ENCODE measurements at places on chromosomes 2 and 18.

GRCh38 chr2:167869200-167869599 is 378.2 kb downstream of the STK39 start:
- no peak for DNase-seq

DNA sequence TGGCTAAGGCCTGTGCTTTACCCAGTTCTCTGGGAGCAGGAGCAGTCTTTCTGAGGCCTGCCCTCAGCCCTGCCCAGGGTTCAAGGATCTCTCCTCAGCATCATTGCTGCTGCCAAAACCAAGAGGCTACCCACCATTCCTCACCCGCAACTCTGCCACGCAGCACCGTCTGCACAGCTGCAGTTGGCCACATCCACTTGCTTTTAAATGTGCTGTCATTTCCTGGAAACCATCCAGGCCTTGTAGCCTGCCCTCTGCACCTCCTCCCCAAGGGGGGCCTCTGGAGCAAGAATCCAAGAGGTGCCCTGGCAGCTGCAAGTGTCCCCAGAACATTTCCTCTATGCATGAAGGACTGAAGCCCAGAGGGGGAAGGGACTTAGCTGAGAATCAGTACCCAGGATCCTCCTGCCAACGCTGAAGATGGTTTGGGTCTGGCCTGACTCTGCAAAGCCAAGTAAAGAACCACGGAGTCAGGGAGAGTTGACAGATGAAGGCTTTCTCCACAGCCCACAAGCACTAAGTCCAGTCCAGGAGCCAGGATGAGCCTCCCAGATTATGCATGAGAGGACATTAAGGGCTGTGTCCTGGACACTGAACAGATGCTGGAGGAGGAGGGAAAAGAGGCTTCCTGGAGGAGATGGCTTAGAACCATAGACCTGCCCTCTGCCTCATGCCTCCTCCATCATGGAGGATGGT is 14.9 kb downstream of the EMX1 start:
- DNase-seq, result no peak

DNA sequence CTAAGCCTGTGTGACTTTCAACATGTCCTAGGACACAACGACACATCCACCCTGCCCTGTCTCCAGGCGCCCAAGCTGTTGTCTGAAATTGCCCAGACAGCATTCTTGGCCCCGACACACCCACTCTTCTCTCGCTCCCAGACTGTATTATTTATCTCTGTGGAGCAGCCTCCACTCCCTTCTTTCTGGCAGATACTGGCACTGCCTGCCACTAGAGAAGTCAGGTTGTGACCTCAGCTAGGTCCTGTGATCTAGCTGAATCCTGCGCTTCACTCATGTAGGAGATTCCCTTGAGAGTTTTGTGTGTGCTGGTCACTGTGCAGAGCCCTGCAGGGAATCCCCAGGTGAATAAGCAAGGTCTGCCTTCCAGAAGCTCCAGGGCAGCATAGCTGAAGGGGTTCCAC is 77.1 kb upstream of the TNP1 start:
- DNase-seq, result no peak

GRCh38 chr18:27062802-27063201 is 122.3 kb downstream of the CHST9 start:
- no peak for DNase-seq

GRCh38 chr18:35577045-35577848 is 4.3 kb upstream of the GALNT1 start:
- no peak for DNase-seq

DNA sequence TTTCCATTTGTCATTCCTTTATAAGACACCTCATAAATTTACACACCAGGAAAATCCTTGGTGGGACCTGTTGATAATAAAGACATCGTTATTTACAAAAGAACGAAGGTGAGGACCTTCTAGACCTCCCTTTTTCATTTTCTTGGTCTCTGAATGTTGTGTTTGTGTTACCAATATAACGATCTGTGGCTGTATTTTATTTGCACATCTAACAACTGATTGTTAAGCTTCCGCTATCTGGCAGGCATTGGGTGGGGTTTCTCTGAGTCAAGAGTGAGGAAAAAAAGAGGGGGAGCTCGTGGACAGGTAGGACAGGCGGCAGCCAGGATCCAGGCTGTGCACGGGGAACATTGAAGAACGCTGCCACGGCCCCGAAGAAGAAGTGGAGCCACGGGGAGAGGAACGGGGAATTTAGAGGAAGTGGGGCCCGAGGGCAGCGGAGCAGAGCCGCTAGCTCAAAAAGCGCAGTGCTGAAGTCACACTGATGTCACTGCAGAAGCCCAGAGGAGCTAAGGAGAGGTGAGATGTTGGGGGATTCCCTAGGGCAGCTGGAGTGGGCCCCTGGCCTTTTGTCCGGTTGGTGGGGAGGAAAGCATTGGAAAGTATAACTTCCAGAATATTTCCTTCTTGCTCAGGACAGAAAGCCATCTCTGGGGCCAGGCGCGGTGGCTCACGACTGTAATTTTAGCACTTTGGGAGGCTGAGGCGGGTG is 20.9 kb upstream of the DNMT3A start:
- DNase-seq, result no peak

DNA sequence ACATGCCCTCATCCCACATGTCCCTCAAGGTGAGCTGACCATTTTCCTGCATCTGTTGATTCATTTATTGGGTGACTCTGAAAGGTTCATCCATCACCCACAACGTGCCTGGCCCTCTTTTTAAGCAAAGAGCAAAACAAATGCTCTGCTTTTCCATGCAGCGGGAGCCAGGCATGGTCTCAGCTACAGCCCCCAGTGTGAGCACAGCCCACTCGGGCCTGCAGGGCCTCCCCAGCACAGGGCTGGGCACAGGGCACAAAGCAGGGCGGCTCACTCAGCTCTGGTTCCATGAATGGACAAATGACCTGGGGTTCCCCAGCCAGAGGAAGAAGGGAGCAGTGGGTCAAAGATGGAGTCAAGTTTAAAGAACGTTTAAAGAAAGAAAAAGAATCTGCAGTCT is 24.1 kb upstream of the OTOS start:
- DNase-seq, result no peak

GRCh38 chr2:186281726-186282125 is 204.3 kb upstream of the ZC3H15 start:
- DNase-seq, result no peak

GRCh38 chr18:5297597-5297996 is 2.1 kb upstream of the ZBTB14 start:
- DNase-seq, result no peak

DNA sequence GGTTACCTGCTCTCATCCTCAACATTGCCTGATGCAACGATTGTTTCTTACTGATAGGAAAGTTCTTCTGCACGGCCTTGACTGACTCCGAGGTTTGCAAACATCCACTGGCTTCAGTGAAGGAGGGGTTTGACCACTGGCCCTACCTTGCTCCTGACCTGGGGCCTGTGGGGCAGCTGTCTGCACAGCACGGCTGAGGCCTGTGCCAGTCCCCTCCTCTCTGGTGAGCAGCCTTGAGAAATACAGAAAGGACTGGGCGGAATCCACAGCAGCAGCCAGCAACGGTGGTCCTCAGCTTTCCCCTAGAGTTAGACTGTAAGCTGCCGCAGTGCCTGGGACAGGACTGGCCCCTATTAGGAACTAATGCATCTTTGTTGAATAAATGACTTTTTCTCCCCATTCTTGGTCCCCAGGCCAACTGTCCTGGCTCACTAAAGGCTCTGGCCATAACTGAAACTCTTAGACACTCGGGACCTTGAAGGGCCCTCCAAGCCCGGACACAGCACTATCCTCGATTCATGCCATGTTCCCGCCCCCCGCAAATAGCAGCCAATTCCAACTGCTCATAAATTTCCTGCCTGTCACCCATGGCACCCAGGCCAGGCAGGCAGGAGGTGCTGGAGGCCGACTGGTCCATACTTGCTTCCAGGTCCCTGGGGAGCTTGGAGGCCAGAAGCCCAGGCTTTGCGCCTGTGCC is 26.7 kb downstream of the ATOH8 start:
- DNase-seq, result no peak

DNA sequence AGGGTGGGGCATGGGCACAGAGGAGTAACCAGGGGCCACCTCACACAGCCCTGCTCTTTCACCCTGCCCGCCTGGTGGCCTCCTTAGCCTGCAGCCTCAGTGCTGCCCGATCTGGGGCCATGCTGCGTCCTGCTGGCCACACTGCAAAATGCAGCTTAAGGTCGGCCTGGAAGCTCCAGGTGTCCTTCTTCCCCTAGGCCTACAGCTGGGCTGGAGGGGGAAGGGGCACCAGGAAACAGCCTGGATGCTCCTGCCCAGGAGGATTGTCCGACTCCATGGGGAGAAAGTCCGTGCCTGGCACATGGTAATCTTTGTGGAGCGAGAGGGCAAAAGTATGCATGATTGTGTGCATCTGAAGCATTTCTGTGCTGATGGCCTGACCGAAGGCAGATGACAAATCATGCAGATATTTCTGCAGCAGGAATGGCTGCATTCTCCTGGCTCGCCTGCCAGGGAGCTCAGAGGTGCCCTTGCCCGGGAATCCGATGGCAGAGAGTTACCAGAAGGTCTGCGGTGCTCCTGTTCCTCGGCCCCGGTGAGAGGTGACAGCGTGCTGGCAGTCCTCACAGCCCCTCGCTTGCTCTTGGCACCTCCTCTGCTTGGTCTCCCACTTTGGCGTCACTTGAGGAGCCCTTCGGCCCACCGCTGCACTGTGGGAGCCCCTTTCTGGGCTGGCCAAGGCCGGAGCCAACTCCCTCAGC is 12.8 kb upstream of the ALPP start:
- no peak for DNase-seq

DNA sequence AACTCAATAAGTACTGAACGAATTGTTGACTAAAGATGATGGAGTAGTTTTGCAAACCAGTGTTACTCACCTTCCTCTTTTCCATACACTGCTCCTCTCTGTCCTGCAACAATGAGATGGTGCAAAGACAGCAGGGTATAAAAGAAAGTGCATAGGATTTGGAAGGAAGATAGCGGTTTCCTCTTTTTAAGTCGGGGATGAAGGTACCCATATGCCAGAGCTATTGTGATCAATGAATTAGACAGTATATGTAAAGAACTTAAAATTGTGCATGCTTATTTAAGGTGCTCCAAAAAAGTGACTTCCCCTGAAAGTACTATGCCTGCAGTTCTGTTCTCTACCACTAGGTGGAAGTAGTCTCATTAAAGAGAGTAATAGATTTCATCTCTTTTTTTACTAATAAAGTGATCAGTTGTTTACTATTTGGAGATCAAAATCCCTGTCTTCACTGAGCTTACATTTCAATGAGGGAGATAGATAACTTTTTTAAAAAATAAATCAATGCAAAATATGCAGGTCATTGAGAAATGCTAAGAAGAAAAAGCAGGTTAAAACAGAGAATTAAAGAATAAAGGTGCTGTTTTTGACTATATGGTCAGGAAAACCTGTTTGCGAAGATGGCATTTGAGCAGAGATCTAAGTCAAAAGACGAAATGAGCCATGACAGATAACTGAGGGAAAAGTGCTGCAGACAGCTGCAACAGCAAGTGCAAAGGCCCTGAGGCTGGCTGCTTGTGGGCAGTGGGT is 339.7 kb upstream of the SLC14A2 start:
- DNase-seq, result no peak

DNA sequence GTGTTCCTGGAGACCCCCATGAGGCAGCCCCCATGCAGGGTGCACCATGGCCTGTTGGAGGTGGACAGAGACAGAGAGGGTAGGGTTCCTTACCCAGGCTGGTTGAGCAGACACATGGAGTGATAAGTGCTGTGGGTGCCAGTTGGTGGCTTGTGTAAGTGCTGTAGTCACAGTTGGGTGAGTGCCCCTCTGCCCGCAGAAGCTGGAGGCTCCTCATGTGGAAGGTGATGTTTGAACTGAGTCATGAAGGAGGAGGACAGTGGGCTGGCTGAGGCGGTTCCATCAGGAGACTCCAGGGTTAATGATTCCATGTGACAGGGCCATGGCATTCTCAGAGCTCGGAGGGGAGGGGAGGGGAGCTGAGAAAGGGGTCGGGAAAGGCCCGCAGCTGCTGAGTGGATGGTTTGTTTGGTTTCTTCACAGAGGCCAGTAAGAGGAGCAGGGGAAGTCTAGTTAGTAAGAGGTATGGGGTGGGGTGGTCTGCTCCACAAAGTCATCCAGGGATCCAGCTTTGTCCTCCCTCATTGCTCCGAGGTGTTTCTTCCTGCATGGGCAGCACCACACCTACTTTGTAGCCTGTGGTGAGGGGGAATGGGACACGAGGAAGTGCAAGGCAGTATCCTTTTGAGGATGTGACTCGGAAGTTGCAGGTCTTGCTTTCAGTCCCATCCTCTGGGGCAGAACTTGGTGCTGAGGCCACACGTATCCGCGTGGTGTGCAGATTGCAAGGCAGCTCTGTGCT is 13.6 kb downstream of the IMPA2 start:
- no peak for DNase-seq

GRCh38 chr2:15840969-15841368 is 99.4 kb upstream of the MYCN start:
- no peak for DNase-seq

GRCh38 chr2:237876532-237876931 is 17.1 kb downstream of the RAMP1 start:
- DNase-seq, result no peak

DNA sequence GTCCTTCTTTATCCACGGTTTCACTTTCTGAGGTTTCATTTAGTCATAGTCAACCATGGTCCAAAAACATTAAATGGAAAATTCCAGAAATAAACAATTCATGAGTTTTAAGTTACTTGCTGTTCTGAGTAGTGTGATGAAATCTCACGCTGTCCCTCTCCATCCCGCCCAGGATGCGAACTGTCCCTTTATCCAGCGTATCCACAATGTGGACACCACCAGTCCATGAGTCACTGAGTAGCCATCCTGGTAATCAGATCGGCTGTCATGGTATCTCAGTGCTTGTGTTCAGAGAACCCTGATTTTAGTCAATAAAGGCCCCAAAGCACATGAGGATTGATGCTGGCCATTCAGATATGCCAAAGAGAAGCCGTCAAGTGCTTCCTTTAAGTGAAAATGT is 3.7 kb downstream of the SP140L start:
- DNase-seq, result no peak

GRCh38 chr18:48805826-48806535 is 144.8 kb downstream of the SMAD7 start:
- no peak for DNase-seq

DNA sequence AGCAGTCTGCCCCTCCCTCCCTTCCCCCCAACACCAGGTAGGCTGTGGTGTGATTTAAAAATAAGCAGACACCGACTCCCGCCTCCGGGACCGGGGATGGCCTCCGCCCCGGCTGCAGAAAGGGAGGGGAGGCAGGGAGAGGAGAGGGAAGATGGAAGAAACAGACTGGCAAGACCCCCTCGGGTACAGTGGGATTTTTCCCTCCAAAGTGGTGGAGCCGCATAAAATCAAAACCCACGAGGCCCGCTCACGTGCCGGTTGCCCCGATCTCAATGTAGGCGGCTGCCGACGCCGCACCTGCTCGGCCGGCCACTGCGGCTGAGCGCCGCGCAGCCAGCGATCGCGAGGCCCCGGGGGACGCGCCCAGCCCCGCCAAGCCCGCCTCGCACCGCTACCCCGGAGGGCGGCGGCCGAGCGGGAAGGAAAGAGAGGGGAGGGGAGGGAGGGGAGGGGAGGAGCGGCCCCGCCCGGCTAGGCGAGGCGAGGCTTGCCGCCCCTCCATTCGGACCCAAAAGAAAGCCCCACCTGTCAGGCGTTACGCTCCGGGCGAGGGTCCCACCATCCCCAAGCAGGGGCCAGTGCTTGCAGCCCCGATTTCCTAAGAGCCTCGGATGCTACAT is 811 bp downstream of the ADD2 start:
- DNase-seq, result no peak
